ENCODE measurements at places on chromosomes 1 and 21.

GRCh38 chr1:239067480-239067879 lies 318.9 kb upstream of the CHRM3 start:
- DNase-seq: no peak

DNA sequence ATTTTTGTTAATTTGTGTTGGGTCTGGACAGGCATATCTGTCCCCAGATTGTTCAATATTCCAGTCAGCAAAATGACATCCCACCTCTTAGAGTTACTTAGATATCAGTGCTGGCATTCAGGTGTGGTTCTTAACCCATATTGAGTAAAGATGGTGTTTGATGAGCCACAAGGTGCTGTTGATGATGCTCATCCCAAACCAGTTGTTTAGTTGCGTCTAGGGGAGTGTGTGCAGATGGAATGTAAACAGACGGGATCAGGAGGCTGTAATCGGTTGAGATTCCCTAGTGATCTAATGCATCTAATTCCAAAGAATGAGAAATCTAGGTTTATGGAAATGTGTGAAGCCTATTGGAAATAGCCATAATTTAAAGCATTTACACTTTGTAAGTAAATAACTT lies 1.1 kb downstream of the HOOK1 start:
- DNase-seq: no peak

DNA sequence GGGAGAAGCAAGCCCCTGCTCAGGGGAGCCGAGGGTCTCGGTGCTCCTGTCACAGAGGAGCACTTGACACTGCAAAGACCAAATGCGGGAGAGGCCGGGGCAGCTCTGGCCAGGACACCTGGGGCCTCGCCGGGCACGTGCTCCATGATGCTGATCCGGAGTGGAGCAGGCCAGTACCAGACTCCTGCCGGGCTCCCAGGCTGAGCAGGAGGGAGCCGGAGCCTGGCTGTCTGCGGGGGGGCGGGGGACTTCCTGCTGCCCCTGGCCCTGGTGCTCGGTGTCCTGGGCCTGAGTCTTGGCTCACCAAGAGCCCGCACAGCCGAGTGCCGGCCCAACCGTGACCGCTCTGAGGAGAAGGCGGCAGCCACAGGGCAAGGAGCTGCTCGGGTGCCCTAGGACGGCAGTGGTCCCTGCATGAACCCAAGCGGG lies 38.5 kb upstream of the TMEM52 start:
- no peak for DNase-seq

DNA sequence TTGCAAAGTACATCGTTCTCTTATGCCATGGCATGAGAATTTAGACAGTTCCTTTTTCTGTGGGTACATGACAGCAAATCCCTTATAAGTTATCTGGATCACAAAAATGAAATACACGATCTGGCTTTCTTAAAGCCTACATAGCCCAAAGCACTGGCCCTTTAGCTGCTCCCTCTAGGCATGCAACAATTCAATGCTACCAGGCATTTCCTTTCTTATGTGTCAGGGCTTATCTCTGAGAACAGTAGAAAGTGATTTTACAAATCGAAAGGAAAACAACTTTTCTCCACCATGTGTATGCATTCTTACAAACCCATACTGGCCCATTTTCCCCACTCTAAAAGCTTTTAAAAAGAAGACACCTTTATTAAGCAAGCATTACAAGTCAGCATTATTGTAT lies 139.7 kb downstream of the GRIK1 start:
- no peak for DNase-seq

DNA sequence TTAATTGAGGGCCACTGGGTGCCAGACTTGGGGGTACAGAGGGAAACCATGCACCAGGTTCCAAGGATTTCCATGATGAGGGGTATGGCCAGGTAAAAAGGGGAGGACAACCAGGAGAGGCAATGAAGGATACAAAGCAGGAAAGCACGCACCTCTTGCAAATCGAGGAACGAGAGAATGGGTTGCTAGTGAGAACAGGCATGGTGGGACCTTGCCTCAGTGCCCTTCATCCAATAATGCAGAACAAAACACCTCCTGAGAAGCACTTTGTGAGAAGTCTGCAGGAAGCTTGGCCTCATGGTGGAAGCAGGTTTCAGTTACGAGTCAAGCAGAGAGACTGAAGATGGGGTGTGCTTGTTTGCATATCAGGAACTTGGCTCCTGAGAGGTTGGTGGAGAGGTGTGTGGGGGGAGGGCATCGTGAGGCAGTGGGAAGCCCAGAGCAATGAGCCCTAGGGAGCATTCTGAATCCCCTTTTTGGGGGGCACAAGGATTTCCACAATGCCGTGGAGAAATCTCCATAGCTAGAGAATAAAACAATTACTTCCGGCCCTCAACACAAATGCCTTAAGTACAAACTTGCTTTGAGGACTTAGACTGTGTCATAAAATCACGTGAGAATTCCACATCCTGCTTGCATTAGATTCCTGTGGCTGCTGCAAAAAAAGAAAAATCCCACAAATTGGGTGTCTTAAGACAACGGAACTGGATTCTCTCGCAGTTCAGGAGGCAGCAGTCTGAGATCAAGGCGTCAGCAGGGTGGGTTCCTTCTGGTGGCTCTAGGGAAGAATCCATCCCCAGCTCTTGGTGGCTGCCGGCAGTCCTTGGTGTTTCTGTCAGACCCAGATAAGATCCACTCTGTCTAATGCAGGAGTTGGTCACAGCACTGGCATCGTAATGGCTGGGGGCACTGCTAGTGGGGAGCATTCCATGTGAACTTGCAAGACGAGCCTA lies 54.9 kb upstream of the BACE2 start:
- no peak for DNase-seq

GRCh38 chr1:91548376-91549040 lies 47.9 kb downstream of the CDC7 start:
- DNase-seq: no peak

GRCh38 chr1:211133836-211134669 lies at the start of gene KCNH1:
KCNH1 (minus strand) TSS chr1:211134148; CDS start chr1:211133945, 203 bp downstream.
- DNase-seq: peak; percentile 76

- DNase-seq: no peak
Measured at GRCh38 chr1:10106241-10106640, 73.5 kb downstream of the UBE4B start.

DNA sequence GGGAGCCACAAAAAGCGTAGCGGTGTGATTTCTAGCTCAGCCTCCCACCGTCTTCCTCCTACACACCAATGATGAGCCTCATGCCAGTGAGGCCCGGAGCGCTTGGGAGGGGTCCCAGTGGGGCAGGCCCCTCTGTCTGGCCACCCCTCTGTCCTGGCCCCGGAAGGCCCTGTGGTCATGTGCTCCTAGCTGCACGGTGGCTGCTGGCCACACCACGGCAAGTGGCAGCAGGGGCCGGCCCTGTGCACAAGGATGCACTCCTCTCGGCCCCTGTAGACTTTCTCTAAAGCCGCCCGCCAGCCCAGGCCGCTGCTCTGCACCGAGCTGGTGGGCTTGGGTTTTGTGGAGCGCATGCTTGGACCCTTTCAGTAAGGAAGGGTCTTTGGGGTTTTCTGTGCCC lies 53.6 kb downstream of the KCNAB2 start:
- DNase-seq: no peak

DNA sequence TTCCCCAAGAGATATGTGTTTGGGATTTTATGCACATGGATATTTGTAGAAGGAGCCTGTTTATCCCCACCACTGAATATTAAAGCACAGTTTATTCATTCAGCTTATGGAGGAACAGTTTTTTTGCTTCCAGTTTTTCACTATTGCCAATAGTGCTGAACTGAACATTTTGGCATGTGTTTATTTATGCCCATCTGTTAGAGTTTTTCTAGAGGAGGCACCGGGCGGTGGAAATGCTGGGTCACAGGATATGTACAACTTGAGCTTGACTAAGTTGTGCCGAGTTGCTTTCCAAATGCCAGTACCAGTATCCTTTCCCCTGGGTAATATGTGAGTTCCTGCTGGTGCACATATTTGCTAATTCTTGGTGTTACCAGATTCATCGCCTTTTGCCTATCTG lies 111.3 kb downstream of the GREM2 start:
- DNase-seq: no peak

- no peak for DNase-seq
Measured at GRCh38 chr21:37546299-37546908, 179.8 kb downstream of the DYRK1A start.

Data from NAMALWA (cell line).